ENCODE measurements at places on chromosomes 2 and 18. TPM values are rescaled to one million over a fixed set of nuclear protein-coding genes. Genes with fewer than 3 reads are reported as not detected.

- DNase-seq = no peak
Observed at GRCh38 chr2:50726186-50726585, 305.7 kb downstream of the NRXN1 start.

GRCh38 chr2:129806990-129807389 lies 172.5 kb upstream of the RAB6C start:
- DNase-seq = no peak

DNA sequence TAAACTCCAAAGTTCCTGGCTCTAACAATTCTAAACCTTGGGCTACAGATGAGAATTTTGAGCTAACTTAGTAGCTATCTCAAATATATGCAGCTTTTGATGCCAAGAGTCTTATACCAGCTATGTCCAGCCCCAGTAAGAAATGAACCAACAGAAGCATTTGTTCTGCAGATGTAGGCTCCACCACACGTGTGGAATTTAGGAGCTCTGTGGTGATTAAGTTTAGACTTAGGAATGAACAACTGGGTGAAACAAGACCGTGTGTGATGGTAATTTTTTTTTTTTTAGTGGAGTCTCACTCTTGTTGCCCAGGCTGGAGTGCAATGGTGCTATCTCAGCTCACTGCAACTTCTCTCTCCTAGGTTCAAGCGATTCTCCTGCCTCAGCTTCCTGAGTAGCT lies 179.7 kb downstream of the ANKRD30B start:
- DNase-seq = no peak

GRCh38 chr2:154338352-154338967 lies 360.0 kb upstream of the KCNJ3 start:
- DNase-seq = no peak

DNA sequence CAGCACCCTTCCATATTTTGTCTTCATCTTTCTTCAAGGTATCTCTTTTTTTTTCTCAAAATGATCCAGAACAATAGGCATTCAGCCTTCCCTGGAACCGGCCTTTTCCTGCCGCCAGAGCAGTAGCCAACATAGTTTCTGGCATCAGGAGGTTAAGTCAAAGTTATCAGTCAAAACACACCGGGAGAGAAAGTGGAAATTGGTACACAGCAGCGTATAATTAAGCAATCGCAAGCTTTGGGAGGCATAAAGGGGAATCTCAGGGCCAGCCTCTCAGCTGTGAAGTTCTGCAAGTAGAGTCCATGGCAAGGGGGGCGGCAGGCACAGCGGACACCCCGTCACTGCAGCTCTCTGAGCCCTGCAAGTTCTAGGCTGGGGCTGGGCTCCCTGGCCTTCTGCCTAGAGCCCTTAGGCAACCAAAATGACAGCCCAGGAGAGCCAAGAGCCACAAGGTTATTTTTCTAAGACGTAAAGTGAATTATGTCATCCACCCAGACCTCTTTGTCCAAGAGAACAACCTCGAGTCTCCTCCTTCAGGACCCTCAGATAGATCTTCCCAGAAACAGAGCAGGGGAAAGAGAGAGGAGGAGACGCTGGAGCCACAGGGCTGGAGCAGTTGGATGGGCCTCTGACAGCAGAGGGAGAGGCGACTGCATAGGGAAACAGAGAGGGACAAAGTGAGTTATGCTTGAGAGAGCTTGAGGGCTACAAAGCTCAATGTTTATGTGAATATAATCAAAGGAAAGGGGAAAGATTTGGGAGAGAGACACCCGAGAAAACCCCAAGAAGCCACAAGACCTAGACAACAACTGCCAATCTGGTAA lies 114.7 kb downstream of the BCL2L11 start:
- DNase-seq = no peak

- no peak for DNase-seq
Observed at GRCh38 chr2:8520791-8521344, 161.0 kb upstream of the ID2 start.

DNA sequence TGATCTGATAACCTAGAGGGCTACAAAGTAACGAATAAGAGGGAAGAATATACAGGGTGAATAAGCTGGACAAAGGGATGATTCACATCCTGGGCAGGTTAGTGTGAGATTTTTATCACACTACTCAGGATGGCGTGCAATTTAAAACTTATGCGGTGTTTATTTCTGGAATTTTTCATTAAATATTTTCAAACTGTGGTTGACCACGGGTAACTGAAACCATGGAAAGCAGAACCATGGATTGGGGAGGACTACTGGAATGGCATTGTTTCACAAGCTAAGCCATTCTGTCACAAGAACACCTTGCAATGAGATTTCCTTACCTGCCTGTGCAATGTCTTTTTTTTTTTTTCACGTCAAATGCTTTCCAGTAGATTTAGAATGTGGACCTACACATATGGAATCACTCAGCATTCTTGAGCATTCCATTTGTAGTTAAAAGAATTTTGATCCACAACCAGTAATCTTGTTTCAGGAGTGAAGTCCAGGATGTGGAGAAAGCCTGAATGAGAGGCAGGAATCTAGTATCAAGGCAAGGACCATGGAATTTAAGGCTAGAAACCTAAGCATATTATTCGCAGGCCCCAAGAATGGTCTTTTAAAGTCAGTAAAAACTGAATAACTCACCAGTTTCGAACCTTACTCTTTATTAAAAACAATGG lies 8.0 kb upstream of the CDK15 start:
- DNase-seq = no peak

DNA sequence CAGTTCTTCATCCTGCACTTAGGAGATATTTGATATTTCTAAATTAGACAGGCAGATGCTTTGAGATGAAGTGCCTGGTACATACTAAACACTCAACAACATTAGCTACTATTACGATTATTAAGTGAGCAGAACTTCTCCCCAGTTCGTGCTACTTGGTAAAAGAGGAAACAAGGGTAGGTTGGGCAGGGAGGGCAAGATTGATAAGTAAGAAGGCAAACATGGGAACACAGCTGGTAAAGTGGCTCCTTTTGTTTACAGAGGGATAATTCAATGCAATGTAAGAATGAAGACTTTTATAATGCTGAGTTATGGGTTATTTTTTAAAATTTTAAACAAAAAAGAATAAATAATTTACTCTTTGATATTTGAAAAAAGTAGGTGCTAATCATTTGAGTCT lies 15.9 kb upstream of the WIPF1 start:
- no peak for DNase-seq

DNA sequence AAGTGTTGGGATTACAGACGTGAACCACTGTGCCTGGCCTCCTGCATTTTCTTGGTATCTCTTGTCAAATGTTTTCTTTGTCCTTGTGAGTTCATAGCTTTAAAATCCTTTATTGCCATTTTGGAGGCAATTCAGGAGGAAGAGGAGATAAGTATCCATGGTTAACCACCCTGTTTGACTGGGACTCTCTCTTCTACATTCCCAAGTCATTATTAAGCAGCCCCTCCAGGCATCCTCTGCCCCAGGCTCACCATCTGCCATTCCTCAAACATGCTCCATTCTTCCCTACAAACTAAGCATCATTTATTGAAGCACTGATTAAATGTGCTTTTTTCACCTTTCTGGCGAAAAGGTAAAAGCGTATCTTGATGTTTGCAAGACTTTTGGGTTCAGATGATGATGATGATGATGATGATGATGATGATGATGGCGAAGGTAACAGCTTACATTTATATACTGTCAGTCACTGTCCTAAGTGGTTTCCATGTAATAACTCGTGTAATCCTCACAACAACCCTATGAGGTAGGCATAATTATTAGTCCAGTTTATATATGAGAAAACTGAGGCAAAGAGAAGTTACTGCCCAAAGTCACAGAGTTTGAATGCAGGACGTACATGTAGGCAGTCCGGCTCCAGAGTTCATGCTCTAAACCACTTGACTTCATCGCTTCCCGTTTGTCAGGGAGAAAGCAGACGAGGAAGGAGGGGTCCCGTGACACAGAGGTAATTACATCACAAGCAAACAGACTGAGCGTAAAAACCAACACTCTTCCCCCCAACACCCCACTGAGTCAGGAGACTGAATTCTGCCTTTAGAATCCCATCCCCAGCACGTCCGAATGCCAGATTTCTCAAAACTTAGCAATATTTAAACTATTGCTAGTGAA lies 69.7 kb upstream of the ACKR3 start:
- DNase-seq = no peak

DNA sequence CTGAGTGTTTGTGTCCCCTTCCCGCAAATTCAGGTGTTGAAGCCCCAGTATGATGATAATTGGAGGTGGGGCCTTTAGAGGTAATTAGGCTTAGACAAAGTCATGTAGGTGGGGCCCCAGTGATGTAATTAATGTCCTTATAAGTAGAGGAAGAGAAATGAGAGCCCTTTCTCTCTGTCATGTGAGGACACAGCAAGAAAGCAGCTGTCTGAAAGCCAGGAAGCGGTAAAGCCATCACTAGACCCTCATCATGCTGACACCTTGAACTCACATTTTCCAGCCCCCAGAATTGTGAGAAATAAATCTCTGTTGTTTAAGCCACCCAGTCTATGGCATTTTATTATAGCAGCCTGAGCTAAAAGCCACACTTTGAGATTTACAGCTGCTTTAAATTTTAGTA lies 1580.0 kb downstream of the LRP1B start:
- no peak for DNase-seq

GRCh38 chr2:102967451-102967850 lies 205.6 kb downstream of the TMEM182 start:
- DNase-seq = no peak

DNA sequence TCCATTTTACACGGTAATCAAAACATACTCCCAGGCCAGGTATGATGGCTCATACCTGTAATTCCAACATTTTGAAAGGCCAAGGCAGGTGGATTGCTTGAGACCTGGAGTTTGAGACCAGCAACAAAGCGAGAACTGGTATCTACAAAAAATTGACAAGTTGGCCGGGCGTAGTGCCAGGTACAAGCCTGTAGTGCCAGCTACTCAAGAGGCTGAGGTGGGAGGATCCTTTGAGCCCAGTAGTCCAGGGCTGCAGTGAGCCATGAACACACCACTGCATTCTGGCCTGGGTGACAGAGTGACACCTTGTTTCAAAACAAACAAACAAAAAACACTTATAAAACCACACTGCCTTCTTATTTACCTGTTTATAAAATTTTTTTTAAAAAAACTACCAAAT lies 80.8 kb downstream of the GAREM1 start:
- DNase-seq = peak; percentile 49

GRCh38 chr2:145690183-145690778 lies 1170.4 kb upstream of the ZEB2 start:
- no peak for DNase-seq

DNA sequence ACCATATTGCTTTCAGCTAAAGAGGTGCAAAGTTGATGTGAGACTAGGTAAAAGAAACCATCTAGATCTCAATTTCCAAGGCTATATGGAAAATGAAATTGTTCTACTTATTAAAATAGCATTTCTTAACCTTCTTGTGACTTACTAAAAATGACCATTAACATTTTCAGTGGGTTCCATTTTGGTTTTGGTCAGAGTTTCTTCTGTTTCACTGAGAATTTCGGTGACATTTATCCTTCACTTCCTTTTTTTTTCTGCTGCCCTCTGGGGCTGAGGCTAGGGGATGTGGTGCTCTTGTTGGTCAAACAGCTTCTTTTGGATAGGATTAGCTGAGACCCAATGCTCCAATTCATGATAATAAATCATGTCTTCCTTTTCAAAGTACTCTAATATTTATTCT lies 44.3 kb upstream of the REL start:
- no peak for DNase-seq

DNA sequence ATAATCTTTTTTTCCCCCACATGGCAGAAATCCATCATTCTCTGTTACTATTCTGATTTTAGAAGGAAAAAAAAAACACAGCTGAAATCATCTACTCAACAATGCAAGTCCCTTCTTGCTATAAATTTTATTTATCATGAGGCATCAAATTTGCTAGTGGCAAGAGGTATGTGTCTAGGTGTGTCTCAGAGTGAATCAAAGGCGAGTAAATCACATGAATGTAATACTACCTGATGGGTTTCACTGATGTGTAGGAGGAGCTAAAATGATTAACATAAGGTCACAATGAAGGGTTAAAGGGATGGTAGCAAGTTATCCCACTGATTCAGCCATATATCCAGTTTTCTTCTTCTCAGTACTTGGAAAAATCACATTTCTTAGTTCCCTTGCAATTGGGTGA lies 24.5 kb upstream of the PELI1 start:
- DNase-seq = no peak

DNA sequence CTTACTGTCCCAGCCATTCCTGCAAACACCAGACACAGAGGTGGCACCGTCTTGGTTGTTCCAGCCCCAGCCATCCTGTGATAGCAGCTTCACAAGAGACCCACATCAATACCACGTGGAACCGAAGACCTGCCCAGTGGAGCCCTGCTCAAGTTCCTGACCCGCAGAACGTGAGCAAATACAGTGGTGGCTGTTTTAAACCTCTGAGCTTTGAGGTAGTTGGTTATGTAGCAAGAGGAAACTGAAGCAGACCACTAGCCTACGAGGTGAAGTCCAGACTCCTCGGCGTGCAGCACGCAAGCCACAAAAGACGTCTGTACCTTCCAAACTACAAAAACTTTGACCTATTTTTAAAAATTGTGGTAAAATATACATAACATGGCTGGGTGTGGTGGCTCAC lies 96.1 kb upstream of the ODC1 start:
- DNase-seq = no peak

- no peak for DNase-seq
Observed at GRCh38 chr18:52009958-52010357, 330.0 kb upstream of the DCC start.

DNA sequence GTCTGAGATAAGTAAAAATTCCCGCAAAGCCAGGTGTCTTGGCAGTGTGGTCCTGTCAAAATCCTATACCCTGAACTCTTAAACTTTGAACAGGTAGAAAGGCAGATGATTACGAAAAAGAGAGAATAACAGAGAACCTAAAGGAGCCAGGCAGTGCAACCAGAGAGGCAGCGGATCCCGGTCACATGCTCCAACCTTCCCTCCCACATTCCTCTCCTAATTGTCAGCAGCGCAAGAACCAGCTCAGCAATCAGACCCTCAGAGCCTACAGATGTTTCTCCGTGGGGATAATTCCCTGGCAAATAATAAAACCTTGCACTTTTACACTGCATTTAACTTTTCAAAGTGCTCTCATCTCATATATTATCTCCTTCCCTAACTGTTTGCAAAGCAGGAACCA lies 124.8 kb downstream of the EPHA4 start:
- DNase-seq = no peak

- DNase-seq = no peak
Observed at GRCh38 chr2:150532879-150533278, 45.4 kb upstream of the RND3 start.

DNA sequence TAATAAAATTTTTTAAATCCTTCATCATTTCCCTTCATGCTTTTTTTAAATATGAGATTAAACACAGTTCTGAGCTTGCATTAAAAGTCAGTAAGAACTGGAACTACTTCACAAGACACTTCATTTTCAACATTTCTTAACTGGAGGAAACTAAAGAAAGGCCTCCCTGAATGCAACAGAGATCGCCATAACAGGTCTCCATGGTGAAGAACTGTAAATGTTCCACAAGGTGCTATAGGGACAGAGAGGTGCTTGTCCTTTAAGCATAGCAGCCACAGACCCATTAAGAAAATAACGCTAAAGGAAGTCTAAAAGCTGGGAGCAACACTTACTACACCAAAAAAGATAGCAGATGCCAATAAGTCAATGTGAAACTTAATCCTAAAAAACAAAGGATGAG lies 8.5 kb downstream of the STAM2 start:
- DNase-seq = no peak

The SPATA3 gene
- not detected for polyA plus RNA-seq

The KCNF1 gene
- 2.9 TPM for polyA plus RNA-seq

The NAT8 gene
- 1.7 TPM for polyA plus RNA-seq

The ASAP2 gene
- polyA plus RNA-seq = 33.8 TPM

The RHBDD1 gene
- 26.2 TPM for polyA plus RNA-seq

The IL1RN gene
- 0.43 TPM for polyA plus RNA-seq

The CHRNA1 gene
- polyA plus RNA-seq = 0.33 TPM

The HTR2B gene
- 0.46 TPM for polyA plus RNA-seq

The TUBA4B gene
- 3.1 TPM for polyA plus RNA-seq

The TMEM247 gene
- not detected for polyA plus RNA-seq

The USP40 gene
- polyA plus RNA-seq = 59.7 TPM

The ARL4C gene
- polyA plus RNA-seq = 23.2 TPM
